Choroid plexus epithelial cell (primary cell): ENCODE measurements at places on chromosomes 4 and X.

DNA sequence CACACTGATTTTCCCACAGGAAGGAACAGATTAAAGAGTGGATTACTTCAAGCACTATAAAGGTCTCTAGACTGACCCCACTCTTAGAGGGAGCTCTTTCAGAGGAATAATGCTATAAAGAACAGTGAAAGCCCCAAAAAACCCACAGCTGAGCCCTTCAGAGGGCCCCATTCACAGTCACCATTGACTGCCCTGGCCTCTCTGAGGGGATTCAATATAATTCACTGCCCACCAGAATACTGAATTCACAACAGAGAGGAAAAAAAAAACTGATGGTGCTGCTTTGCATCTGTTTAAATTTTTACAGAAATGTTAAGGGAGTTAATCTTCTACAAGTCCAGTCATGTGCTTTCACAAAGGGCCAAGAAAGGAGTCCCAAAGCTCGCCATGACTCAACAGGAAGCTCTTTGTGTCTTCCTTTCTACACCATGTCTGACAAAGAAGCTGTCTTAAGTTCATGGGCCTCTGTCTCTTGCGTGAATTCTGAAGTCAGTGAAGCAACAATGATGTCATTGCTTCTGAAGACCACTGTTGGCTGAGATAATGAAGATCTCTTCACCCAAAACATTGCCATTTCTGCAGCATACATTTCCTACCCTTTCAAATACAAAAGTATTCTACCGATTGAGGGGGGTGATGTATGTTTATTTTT is 174.9 kb downstream of the ADAMTS3 start:
- peak; percentile 24 for DNase-seq

- DNase-seq = peak; percentile 82
Measured at GRCh38 chrX:74550295-74550802, 64.1 kb downstream of the RLIM start.

DNA sequence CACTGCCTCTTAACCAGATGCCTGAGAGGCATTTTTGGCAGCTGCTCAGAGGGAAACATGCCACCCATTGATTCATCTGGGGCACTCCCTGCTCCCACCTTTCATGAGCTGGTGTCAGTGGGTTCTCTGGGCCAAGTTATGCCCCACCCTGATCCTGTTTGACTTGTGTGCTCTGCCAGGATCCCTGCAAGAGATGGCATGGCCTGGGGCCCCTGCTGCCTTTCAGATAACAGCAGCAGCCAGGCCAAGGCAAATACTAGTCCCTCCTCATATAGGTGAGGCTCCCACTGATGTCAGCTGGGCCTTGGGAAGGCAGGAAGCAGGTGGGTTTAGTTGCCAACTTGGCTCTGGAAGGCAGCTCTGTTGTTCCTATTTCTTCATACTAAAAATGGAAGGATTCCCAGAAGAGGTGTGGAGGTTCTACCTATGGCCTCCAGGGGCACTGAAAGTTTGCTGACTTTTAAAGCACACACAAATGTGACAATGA is 192.9 kb upstream of the RBPJ start:
- DNase-seq = no peak

DNA sequence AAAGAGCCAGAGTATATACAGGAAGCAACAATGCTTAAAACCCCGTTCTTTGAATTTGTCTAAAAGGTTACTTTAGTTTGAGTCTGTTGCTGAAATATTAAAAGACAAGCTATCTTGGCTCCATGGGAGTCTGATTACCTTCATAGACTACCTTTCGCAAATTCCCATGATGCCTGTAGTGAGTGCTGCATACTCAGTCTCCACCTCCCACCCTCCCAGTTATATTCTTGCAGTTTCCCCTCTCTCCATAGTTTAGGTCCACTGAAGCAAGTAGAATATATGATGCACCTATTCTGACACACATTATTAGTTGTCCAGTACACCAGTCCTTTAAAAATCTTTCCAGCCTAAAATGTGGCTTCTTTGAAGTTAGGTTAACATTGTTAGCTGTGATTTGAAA is 2.4 kb downstream of the CNKSR2 start:
- no peak for DNase-seq

DNA sequence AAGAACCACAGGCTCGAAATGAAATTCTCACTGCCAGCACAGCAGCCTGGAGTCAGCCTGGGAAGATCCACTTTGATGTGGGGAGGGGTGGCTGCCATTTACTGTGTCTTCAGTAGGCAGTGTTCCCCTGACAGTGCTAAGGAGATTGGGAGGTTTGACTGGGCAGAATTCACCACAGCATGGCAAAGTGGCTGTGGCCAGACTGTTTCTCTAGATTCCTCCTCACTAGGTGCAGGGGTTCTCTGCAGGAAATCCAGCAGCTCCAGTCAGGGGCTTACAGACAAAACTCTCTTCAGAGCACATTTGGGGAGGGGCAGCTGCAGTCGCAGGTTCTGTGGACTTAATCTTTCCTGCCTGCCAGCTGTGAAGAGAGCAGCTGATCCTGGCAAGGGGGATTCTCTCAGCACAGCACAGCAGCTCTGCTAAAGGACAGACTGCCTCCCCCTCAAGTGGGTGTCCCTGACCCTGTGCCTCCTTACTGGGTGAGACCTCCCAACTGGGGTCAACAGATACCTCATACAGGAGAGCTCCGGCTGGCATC is 1174.0 kb downstream of the RAPGEF2 start:
- DNase-seq = no peak

- DNase-seq = no peak
Measured at GRCh38 chr4:3013323-3013722, 50.0 kb downstream of the GRK4 start.

GRCh38 chrX:16834806-16835205 is 35.4 kb downstream of the RBBP7 start:
- DNase-seq = peak; percentile 91

DNA sequence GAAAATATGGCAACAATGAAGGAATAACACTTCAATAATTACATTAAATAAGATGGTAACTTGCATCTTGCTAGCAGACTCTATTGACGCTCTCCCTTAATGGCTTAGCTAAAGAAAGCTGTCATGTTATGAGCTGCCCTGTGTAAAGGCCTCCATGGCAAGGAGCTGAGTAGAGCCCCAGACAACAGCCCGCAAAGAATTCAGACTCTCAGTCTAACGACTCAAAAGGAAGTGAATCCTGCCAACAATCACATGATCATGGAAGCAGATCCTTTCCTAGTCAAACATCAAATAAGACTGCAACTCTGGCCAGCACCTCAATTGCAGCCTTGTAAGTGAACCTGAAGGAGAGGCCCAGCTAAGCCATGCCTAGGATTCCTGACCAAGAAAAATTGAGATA is 157.6 kb downstream of the MAB21L2 start:
- no peak for DNase-seq

GRCh38 chr4:185106353-185106752 is 36.7 kb upstream of the SLC25A4 start:
- DNase-seq = no peak

DNA sequence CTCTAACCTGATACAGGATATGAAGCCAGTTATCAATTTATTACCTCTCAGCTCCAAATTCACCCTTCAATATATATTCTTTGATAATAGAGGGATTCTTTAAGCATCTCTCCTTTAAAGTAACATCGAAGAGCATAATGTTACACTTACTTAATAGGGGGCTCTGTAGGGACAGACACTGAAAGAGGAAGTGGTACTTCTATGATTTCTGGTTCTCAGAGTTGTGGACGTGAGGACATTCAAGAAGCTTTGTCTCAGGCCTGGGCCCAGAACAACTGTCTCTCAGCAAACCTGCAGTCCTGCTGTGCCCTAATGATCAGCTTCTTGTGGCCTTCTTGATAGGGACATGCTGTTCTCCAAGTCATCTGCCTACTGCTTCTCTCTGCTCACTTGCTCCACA is 4.2 kb upstream of the ZXDB start:
- no peak for DNase-seq

DNA sequence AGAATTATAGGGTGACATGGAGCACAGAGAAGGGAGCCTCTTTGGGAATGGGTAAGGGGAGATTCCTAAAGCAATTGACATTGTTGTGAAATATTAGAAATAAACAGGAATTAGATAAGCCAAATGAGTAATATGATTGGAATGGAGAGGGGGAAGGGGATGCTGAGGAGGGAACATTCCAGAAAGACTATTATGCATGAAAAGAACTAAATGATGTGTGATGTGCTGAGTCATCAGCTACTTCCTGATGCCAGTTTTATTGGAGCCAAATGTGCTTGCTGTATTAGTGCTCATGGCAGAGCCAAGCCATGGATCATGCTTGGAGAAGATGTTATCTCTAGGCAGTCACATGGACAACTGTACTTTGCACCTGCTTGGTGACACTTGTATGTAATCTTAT is 189.0 kb upstream of the HCCS start:
- peak; percentile 80 for DNase-seq

DNA sequence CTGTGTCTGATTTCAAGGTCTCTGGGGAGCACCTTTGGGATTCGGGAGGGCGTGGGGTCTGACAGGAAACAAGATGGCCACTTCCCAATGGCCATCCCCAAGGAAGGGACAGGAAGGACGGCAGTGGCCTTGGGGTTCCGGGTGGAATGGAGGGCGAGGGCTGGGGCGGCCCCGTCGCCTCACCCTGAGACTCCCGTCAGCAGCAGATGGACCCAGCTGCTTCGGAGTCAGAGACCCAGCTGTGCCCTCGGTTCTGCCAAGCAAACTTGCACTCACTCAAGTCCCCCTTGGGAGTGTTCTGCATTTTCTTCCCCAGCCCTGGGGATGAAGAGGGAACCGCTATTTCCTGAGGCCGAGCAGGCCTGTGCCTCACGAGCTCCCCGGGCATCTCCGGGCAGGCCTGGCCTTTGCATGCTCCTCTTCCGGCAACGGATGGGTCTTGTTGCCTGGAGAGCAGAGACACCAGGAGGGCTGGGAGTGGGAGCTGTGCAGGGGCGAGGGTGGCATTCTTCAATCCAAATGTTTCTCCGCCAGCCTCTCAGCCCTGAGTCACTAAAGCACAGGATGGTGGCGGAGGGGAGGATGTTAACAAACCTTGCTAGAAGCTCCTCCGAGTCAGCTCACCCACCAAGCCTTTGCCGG is 6.8 kb upstream of the DUSP9 start:
- DNase-seq = no peak

- no peak for DNase-seq
Measured at GRCh38 chrX:42694260-42694815, 83.6 kb downstream of the PPP1R2C start.

- DNase-seq = no peak
Measured at GRCh38 chr4:14700544-14700943, 301.7 kb upstream of the CPEB2 start.

DNA sequence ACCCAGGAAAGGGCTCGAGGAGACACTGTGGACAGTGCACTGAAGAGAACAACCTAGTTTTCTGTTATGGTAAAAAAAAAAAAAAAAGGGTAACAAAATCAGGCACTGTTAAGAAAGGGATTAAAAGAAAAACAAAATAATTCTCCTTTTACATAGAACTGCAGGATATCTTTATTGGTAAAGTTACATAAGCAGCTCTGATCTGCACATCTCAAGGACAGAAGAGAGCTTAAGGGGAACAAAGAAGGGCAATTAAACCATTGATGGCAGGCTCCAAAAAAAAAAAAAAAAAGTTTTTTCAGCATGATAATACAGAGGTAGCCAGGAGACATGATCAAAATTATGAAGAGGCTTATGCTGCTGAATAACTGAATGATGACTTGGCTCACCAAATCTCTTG is 85.0 kb downstream of the HDAC8 start:
- no peak for DNase-seq

DNA sequence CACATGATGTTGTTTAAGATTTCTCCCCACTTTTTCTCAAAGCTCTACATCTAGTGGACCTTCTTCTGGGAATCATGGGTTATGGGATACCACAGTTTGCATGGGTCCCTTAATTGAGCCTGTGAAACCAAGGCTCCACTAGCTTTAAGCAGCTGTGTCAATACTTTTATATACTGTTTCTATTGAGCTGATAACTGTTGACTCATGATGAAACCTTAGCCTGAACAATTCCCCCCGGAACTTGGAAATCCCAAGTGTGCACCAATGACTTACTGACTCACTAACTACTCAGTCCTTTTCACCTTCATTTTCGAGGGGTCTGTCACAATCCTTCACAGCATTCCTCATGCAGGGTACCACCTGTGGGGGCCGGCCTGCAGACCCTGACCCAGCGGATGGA is 12.7 kb upstream of the SPIN4 start:
- no peak for DNase-seq

DNA sequence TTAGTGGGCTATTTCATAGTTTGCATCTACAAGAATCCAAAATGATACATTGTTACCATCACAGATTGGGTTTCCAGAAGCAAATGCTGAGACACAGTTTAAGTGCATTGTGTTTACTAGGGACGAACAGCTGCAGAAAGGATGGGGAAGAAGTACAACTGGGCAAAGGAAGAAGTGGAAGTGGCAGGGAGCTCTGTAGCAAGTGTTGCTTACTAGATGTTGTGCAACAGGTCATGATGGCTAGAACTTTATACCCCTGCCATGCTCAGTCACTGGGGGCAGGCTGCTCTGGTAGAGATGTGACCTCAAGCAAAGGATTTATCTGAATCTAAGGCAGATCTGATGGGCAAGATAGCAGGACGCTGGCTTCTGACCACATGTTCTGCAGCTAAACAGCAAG is 76.1 kb upstream of the EMCN start:
- no peak for DNase-seq

DNA sequence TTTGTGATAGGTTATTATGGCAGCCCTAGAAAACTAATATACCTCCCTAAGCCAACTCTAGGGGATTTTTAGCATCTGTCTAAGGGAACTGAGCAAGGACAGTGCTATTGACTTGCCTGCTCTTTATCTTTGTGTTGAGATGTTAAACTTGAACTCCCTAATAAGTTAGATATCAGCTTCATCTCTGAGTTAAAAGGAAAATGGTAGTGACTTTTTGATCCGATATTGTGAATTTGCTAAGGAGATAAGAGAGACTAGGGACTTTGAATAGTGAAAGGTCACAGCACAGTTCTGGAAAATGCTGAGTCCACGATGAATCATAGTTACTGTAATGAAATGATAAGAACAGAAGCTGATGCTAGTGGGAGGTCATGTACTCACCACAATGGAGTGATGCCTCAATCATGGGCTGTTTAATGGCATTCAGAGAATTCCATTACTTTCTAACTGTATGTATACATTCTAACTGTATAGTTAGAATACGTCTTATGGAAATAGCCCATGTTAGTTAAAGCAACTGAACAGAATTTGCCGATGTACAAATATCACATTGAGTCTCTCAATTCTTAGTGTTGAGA is 147.2 kb downstream of the GLRA3 start:
- DNase-seq = peak; percentile 79

- DNase-seq = no peak
Measured at GRCh38 chr4:14023036-14023435, 395.5 kb upstream of the BOD1L1 start.

- DNase-seq = peak; percentile 94
Measured at GRCh38 chrX:100673397-100673953, 29.5 kb downstream of the SRPX2 start.

- DNase-seq = no peak
Measured at GRCh38 chr4:167265231-167265630, 30.9 kb upstream of the SPOCK3 start.

DNA sequence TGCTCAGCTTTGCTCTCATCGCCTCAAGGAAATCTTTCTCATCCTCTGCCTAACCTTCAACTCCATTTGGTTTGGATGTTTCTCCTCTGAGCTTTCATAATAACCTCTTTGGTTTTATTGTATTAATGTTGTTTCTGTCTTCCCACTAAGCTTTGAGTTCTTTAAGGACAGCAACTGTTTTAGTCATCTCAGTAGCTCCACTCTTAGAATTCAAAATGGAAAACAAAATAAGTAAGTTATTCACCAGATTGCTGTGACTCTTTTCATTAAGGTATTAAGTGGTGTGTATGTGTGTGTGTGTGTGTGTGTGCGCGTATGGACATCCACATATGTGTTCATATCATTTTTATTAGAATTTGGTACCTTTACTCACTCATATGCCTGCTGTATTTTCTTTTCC is 279.2 kb upstream of the BOD1L1 start:
- DNase-seq = peak; percentile 38
